ENCODE measurements at places on chromosomes 2 and 18.

- no peak for DNase-seq
These were observed 118.1 kb upstream of the CXCR4 start for GRCh38 chr2:136236019-136236418.

GRCh38 chr2:164530464-164530863 is 90.8 kb downstream of the GRB14 start:
- DNase-seq = no peak

DNA sequence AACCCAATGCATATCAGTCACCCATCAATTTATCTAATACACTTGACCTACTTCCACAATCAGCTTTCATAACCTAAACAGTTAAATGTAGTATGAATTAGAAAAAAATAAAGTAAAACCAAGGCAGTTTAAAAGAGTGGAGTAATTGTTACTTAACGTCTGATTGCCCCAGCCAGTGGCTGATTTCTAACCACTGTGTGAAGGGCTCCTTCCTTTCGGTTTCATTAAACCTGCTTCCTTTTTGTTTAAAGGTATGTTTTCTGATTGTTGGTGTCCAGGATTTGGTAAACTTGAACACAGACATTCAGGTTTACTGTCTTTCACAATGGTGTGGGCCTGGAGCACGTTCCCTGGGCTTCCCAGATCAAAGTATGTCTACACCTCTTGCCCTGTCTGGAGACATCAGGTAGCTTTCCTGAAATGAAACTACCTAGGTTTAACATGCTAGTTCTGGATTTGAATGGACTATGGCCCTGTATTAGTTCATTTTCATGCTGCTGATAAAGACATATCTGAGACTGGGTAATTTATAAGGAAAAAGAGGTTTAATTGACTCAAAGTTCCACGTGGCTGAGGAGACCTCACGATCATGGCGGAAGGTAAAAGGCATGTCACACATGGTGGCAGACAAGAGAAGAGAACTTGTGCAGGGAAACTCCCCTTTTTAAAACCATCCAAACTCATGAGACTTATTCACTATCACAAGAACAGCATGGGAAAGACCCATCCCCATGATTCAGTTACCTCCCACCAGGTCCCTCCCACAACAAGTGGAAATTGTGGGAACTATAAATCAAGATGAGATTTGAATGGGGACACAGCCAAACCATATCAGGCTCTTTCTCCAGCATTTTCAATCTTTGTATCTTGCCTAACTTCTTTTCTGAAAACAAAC is 605.2 kb upstream of the ID2 start:
- DNase-seq = no peak

DNA sequence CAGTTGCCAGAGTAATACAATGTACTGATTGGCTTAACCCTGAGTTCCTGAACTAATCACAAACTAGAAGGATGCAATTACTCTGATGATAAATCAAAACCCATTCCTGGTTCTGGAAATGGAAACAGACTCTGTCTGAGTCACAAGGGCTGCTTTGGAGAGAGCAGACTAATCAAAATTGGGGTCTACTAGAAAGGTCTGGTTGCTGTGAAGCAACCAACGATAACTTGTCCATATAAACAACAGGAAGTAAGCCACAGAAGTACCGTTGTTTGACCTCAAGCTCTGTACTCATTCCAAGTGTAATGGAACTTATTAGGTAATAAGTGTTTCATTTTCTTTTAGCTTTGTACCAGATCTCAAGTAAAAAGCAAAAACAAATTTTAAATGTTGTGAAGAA is 49.7 kb downstream of the RASGRP3 start:
- DNase-seq = no peak

- no peak for DNase-seq
These were observed 1511.2 kb upstream of the ZEB2 start for GRCh38 chr2:146031158-146031557.

GRCh38 chr18:78957140-78957539 is 22.5 kb upstream of the SALL3 start:
- no peak for DNase-seq

- DNase-seq = no peak
These were observed 183.8 kb downstream of the PID1 start for GRCh38 chr2:229087267-229087666.

GRCh38 chr2:73862987-73863386 is 29.8 kb upstream of the ACTG2 start:
- DNase-seq = no peak

- DNase-seq = no peak
These were observed 175.3 kb upstream of the LRP1B start for GRCh38 chr2:142306131-142306530.

DNA sequence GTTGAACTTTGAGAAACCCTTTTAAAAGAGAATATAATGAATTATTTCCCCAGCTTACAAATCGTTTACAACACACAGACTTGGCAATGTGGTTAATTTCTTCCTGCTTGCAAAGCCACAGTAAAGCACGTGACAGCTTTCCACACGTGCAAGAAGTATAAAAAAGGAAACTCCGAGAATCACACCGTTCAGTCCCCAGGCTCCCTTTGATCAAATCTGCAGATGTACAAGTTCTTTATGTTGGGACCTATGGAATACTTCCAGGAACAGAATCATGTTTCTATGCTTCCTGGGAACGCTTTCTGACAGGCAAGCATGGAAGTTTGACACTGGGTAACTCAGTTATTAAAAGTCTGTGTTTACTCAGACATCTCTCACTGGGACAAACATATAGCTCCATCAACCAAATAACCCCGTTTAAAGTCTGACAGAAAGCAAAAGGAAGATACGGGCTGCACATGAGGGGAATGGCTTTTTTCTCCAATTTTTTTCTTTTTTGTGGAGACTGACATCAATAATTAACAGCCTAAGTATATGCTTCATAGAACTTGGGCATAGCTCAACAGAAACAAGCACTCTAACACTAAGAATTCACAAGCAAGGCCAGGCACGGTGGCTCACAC is 134.8 kb downstream of the EIPR1 start:
- DNase-seq = no peak

- no peak for DNase-seq
These were observed 10.9 kb upstream of the EIF2AK3 start for GRCh38 chr2:88638123-88638650.

GRCh38 chr18:76465630-76466409 is 29.2 kb downstream of the ZNF516 start:
- DNase-seq = no peak
